ENCODE measurements at places on chromosomes 2 and 18.
A peak's percentile ranks its signal among the peaks of the same experiment; 100 is the strongest.

GRCh38 chr18:61076986-61077385 lies 256.2 kb upstream of the CDH20 start:
- DNase-seq, result peak; percentile 15

- no peak for DNase-seq
These were observed 256.5 kb downstream of the TGIF1 start for GRCh38 chr18:3706279-3707097.

DNA sequence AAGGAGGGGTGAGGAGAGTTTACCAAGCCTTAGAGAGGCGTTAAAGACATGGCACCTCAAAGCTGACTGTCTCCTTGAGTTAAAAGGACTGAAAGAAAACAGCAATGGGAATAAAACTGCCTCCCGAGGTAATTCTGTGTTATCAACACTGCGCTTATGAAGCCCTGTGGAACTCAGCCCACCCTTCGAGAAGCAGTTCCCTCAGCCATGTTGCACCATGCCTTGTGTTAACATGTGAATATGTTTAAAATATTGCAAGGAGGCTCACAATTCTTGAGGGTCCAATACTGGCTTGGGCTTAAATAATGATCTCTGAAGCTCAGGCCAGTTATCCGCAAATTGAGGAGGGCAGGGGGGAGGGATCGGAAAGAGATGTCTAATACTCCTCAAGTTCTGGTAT lies 14.7 kb downstream of the KLF7 start:
- no peak for DNase-seq

DNA sequence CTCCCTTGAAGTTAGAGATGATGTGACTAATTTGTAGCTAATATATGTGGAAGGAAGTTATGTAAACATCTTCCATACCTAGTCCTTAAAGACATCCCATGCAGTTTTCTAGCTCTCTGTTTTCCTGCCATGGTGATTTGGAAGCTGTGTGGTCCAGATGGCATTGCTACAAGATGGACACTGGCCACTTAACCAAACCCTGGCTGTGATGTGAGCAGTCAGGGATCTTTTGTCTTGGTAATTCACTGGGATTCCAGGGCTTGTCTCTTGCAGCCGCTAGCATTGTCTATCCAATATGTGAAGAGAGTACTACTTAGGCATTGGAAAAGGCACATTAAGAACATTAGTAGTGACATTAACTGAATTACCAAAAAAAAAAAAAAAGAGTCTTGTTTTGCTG lies 139.9 kb upstream of the DOCK10 start:
- DNase-seq, result no peak

DNA sequence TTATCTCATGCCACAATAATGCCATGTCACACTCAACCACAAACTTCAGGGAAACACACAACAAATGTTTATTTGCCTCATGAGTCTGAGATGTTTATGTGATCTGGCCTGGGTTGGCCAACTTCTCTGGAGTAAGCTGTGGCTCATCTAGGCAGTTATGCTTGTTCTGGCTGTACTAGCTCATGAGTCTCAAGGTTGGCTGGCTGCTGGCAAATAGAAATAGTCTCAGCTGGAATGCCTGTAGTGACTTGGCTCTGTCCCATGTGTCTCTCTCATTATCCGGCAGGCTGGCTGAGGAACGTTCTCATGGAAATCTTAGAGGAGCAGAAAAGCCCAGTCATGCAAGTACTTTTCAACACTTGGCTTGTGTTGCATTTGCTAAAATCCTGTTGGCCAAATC lies 234.9 kb upstream of the CDH2 start:
- DNase-seq, result no peak

GRCh38 chr2:5528706-5529105 lies 163.5 kb upstream of the SOX11 start:
- DNase-seq, result no peak

DNA sequence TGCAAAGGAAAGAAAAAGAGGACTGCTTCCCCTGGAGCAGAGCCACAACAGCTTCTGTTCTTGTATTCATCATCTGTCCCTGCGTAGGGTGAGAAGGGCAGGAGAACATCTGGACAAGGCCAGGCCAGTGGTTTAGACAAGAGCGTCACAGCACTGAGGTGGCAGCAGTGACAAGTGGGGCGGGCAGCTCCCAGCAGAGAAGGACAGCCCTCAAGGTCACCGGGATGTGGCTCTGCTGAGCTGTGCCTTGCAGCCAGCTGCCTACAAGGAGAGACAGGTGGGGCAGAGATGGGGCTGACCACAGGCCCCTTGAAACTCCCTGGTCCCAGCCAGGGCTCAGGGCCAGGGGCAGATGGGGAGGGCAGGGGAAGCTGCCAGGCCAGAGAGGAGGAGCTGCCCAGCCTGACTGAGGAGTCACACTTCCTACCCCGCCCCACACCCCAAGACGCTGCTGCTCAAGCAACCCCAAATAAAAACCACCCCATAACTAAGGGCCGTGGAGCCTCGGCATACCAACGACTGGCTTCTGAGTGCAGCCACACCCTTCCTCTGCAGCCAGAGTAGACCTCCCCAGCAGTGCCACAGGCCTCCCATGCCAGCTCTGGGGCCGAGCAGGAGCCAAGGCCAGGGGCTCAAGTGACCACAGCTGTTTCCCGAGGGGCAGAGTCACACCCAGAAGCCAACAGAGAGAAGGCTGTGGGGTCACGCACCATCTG lies 5.4 kb downstream of the RAB11FIP5 start:
- DNase-seq, result no peak

GRCh38 chr2:10166676-10167292 lies 44.2 kb downstream of the RRM2 start:
- DNase-seq, result no peak

- no peak for DNase-seq
These were observed 185.3 kb upstream of the SIX2 start for GRCh38 chr2:45194596-45194995.

- no peak for DNase-seq
These were observed 148.1 kb downstream of the PRPF40A start for GRCh38 chr2:152569186-152569585.

GRCh38 chr18:79766308-79766707 lies 31.4 kb upstream of the KCNG2 start:
- peak; percentile 6 for DNase-seq

GRCh38 chr2:152465541-152465940 lies 130.6 kb downstream of the FMNL2 start:
- DNase-seq, result no peak

GRCh38 chr2:126658905-126659561 lies 3.1 kb downstream of the GYPC start:
- DNase-seq, result no peak

GRCh38 chr2:219157396-219157795 lies 3.2 kb downstream of the NHEJ1 start:
- no peak for DNase-seq

GRCh38 chr18:8303151-8303755 lies 306.0 kb upstream of the RAB12 start:
- DNase-seq, result no peak

- DNase-seq, result no peak
These were observed 214.4 kb upstream of the EPC2 start for GRCh38 chr2:148430101-148430500.

DNA sequence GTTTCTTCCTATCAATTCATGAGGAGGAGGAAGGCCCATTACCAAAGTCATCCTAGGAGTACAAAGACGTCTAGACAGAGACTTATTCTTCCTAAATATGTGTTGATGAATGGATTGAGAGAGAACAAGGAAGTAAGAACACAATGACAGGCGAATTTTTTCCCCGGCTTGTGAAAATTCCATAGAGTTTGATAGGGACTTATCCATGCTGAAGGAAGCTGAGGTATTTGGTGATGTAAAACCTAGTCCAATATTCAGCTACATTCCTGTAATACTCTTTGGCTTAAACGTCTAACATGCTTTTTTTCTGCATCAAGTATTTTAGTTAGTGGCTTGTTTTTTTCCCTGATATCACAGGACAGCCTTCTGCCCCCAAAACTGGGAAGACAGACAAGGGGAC lies 121.9 kb upstream of the MYT1L start:
- no peak for DNase-seq

GRCh38 chr18:23716516-23716915 lies 27.3 kb downstream of the LAMA3 start:
- no peak for DNase-seq

- DNase-seq, result no peak
These were observed 336.8 kb downstream of the KCNJ3 start for GRCh38 chr2:155035308-155035707.

DNA sequence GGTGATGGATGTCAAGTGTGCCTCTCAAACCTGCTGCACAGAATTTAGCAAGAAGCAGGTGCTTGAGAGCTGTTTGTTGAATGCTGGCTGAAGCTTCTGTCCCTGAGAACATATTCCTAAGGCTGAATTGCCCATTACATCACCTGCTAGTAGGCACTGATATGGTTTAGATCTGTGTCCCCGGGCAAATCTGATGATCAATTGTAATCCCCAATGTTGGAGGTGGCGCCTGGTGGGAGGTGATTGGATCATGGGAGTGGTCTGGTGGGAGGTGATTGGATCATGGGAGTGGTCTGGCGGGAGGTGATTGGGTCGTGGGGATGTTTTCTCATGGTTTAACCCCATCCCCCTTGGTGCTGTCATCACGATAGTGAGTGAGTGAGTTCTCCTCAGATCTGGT lies 128.0 kb downstream of the HRH4 start:
- no peak for DNase-seq

DNA sequence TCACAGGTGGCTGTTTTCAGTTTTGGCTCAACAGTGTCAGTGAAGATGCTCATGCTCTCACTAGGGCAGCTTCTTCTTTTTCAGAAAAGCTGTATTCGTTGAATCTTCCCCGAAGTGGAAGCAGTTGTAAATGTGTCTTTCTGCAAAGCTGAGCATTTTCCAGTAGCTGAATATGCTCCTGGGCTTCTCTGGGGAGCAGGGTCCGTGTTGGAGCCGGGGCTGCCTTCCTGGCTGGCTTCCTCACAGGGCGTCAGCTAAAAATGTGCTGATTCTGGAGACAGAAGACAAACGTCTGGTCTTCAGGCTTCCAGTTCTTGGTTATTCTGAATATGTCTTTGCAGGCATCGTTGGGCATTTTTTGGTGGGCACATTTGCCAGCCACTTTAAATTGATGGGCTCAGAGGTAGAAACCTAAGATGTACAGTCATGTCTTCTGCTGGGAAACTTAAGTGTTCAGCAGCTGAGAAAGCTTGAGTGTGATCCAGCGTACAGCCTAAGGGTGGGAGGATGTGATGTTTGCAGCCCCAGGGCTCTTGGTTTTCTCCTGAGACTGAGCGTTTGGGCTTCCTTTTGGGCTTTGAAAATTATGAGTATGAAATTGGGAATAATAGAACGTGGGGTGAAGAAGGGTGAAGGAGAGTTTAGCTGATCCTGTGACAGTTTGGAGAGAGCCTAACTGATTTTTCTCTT lies 19.0 kb downstream of the SETBP1 start:
- DNase-seq, result no peak

DNA sequence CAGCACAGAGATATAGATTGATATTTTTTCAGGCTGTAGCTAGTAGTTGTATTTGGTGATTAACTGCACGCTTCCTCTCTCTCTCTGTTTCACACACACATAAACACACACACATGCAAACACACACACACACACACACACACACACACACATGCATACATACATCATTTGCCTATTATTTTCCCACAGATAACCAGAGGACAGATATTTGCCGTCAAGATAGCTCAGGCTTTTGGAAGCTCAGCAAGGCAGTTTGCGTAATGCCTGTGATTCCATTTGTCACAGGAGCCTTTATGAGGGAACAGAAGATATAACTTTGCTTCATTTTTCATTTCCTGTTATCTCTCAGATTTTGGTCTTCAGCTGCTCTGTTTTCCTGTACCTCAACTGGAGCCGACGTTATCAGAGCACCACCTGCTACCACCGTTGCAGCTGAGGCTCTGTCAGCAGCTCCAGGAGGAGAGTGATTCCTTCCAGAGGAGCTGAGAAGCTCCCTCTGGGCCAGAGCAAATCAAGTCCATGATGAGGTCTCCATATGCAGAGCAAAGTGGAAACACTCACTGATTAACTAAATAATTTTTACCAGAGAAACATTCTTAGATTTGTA lies 341.9 kb upstream of the PIK3C3 start:
- no peak for DNase-seq

- DNase-seq, result no peak
These were observed 22.9 kb upstream of the DARS1 start for GRCh38 chr2:136008205-136008865.

- DNase-seq, result no peak
These were observed 1.6 kb downstream of the SETBP1 start for GRCh38 chr18:44682201-44682870.

DNA sequence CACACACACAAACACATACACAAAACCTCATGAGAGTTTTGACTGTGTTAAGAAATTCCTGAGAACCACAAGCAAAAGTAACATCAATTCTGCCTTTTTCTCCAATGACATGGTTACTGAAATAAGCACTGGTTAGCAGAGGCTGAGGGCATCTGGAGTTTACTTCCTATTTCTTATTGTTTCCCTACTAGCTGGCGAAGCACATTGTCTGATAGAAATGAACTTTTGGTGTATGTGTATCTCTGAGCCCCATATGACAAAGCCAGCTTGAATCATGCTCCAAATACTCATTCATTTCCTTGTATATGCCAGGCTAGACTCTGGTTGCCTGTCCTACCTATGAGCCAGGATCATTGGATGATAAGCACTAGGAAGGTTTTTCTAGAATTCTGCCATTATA lies 203.1 kb downstream of the NCKAP5 start:
- DNase-seq, result no peak

Measured in DMS153 (cell line).